ENCODE measurements at places on chromosomes 12 and 14. TPM values are rescaled to one million over a fixed set of nuclear protein-coding genes. Genes with fewer than 3 reads are reported as not detected.

The MAGOHB gene
- total RNA-seq, result 22.4 TPM

The CIROP gene
- not detected for total RNA-seq

The ADAM20 gene
- 3.2 TPM for total RNA-seq

The FGF6 gene
- total RNA-seq, result 1.3 TPM

The FAM186B gene
- total RNA-seq, result 0.47 TPM

The DCN gene
- 388 TPM for total RNA-seq

Measured in metanephros (tissue), 2 donors.